ENCODE measurements at places on chromosomes 11 and 22.

GRCh38 chr11:2812371-2812991 is 73.1 kb downstream of the CDKN1C start:
- no peaks in the 10 kb centered on the region for H3K27me3 ChIP-seq
- H3K27ac ChIP-seq: peak overlapping the region; percentile 71
- peaks cover 6% of the 10 kb centered on the region for H3K36me3 ChIP-seq
- no peak for ATAC-seq
- no peak overlapping the region for H3K4me3 ChIP-seq
- peaks cover 16% of the 10 kb centered on the region for H3K4me1 ChIP-seq

DNA sequence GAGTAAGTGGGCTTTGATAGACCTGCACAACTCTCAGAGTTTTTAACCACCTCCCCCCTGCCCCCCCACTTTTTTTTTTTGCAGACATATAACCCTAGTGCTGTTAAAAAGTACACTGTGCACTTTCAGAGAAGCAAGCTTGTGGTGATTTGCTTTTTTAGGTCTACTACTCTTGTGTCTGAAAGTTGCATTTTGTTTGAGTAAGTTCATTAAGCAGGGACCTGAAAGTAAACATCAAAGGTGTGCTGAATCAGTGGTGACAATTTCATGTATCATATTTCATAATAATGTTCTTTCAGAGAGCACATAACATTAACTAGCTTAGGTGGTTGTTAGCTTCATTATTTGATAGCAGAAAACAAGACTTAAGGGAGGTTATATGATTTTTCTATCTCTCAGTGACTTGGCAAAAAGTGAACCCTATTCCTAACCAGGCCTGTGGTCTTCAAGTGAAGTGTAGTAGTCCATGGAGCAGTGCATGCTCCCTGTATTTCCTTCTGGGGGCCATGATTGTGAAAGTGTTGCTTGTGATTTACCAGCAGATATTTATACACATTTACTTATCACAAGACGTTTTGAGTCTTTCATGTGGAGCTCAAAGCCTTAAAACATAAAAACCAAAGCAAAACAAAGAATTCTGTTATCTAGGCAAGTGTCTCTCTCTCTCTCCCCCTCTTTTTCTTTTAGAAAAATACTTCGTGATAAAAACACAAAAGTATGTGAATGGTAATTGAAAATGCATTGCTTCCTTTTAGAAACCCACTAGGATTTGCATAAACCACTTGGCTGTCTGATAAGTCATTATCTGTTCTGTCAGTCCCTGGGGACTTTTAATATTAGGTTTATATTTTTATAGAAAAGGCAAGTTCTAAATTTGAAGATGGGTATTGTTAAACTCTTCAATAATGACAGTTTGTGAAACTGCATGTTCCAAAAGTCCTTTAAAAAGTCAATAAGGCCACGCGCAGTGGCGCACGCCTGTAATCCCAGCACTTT is 7.5 kb upstream of the RAG2 start:
- no peak for ATAC-seq
- H3K4me1 ChIP-seq: no peaks in the 10 kb centered on the region
- H3K27me3 ChIP-seq: no peaks in the 10 kb centered on the region
- no peaks in the 10 kb centered on the region for H3K36me3 ChIP-seq

DNA sequence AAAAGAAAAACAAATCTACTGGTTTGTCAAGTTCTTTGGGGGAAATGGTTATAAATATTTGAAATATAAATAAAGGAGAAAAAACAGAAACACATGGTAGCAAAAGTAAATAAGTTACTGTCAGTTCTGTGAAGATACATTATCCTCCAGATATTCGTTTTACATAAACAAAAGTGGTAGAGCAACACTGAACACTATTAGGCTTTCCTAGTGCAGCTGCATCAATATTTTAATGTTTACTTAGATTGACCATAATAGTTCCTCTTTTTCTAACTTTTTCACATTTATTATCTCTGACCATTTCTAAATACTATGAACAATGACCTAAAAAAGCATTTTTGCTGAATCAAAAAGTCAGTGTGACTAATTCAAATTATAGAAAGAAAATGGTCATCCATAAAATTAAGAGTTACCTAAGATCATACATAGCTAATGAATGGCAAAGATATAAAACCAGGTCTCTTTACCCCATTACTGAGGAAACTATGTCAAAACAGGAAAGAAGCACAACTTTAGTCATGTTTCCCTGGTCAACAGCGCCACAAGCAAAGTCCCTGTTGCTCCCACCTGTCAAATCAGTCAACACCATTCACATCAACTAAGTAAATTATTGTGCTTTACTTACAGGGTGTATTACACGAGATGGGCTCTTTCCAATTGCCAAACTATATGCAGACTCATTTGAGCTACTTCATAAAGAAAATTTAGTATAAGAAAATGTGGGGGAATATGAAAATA is 38.5 kb downstream of the SBF2 start:
- peak; percentile 14 for ATAC-seq
- no peaks in the 10 kb centered on the region for H3K36me3 ChIP-seq
- no peaks in the 10 kb centered on the region for H3K27me3 ChIP-seq

GRCh38 chr11:60125956-60126585 is 37.6 kb downstream of the MS4A2 start:
- H3K27me3 ChIP-seq: peaks cover 14% of the 10 kb centered on the region
- no peaks in the 10 kb centered on the region for H3K36me3 ChIP-seq
- no peak overlapping the region for H3K4me3 ChIP-seq
- no peak overlapping the region for H3K27ac ChIP-seq
- no peaks in the 10 kb centered on the region for H3K4me1 ChIP-seq
- ATAC-seq: no peak

DNA sequence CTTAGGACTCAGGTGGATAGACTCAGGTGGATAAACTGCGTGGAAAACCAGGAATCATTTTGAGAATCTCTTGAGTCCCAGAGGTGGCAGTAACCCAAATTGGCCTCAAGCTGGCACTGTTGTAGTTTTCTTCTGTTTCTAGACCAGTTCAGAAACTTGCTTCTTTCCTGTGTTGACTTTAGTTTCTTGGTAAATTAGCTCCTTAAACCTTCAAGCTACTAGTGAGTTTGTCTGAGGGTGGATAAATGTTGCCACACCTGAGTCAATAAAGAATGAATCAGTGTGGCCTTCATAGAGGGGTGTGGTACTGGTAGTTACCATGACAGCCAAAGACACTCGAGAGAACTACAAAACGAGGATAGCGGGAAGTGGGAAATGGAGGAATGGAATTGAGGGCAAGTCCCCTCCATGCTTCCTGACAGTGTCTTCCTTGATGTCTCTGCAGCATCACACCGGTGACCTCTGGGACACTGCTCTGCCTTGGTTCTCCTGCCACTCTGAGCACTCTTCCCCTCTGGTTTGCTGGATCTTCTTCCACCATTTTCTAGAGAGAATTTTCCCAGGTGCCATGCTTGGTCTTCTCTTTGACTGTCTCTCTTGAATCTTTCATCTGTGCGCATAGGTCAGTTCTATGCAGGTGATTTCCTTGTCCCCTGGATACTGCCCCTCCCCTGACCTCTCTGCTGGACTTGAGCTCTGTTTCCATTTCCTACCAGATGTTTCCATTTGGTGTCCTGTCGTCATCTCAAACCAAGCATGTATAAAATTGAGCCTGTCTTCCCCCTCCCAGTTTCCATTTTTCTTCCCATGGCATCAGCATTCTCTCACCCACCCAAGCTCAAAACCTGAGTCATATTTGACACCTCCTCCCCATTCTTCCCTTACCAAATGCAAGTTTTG is 7.2 kb downstream of the POLD4 start:
- peak overlapping the region; percentile 69 for H3K4me3 ChIP-seq
- H3K36me3 ChIP-seq: peaks cover 3% of the 10 kb centered on the region
- ATAC-seq: peak; percentile 78
- H3K27me3 ChIP-seq: no peaks in the 10 kb centered on the region
- peak overlapping the region; percentile 90 for H3K27ac ChIP-seq
- peaks cover 31% of the 10 kb centered on the region for H3K4me1 ChIP-seq

- H3K4me1 ChIP-seq: no peaks in the 10 kb centered on the region
- peaks cover 3% of the 10 kb centered on the region for H3K27me3 ChIP-seq
- H3K36me3 ChIP-seq: no peaks in the 10 kb centered on the region
- no peak overlapping the region for H3K27ac ChIP-seq
- ATAC-seq: no peak
- H3K4me3 ChIP-seq: no peak overlapping the region
These were observed 11.4 kb upstream of the VSTM5 start for GRCh38 chr11:93861808-93862207.

DNA sequence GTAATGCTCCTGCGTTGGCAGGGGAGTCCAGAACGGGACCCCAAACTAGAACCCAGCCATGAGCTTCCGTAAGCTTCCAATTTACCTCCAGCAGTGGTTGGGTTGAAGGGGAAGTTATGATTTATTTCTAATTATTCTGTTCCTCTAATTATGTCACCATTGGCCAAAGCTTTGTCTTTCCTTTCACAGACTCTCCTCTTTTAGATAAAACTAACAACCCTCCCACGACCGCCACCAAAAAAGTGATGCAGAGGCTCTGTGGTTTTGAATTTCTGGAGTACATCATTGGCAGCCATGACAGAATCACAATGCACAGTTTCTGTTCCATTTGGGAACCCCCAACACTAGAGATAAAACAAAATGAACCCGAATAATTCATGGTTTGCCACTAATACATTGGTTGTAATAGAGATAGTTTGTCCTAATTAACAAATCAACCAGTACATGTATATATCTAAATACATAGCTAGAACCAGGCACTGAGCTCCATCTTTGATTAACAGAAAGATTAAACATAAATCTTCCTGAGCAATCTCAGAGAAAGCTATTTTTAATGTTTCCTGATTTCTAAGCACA is 64.3 kb downstream of the ETS1 start:
- peak overlapping the region; percentile 100 for H3K27ac ChIP-seq
- peaks cover 61% of the 10 kb centered on the region for H3K36me3 ChIP-seq
- H3K4me1 ChIP-seq: peaks cover 46% of the 10 kb centered on the region

All from activated T-helper 17 cell treated with anti-CD3 and anti-CD28 coated beads, Interleukin-2, amount 50 U/mL, for 72 hours (primary cell).